Chondrocyte (in vitro differentiated cells): ENCODE measurements at places on chromosomes 5 and 9. TPM values are rescaled to one million over a fixed set of nuclear protein-coding genes. Genes with fewer than 3 reads are reported as not detected.

DNA sequence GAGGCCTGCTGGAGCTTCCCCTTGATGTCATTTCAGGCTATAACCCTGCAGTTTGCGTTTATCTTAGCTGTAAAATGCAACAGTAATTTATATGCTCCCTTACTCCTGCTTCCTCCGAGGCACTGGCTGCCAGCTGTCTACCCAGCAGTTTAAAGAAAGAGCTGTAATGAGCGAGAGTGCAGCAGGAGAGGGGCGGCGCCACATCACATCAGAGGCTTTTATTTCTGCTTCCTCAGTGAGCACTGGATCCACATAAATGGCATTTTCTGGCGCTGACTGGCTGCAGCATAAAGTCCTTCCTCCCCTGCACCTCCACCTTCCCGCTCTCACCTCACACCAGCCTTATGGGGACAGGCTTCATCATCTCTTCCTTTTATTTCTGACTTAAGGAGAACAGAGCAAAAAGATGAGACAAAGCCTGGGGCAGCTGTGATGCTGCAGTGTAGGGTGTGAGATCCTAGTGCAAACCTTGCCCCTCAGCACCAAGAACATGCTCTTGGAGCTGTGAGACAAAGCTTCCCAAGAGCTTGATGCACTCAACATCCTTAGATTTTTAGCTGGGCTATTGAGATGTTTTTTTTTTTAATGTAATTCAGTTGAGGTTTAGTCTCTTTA lies 829.6 kb upstream of the ZNF608 start:
- no peak for DNase-seq

- no peak for DNase-seq
These were observed 87.5 kb upstream of the NR5A1 start for GRCh38 chr9:124594673-124595072.

GRCh38 chr5:154701181-154701580 lies 54.0 kb upstream of the LARP1 start:
- DNase-seq = no peak

- DNase-seq = no peak
These were observed 12.9 kb upstream of the PRDM9 start for GRCh38 chr5:23494558-23494957.

- no peak for DNase-seq
These were observed 1.2 kb downstream of the PRRT1B start for GRCh38 chr9:131546336-131547084.

DNA sequence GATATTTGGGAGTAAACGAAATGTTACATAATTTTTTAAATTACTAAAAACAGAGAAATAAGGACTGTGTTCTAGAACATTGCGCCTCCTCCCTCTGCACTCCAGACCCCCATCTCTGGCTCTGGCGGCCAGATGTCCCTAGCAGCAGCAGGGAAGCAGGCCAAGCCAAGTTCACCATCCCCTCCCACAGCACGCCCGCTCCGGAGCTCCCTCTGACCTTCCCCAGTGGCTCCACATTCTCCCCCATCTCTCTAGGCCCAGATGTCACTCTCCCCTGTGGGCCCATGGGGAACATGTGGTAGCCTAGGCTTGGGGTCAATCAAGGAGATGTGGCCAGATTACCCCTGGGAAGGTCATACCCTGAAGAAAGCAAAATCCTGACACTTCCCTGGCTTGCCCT lies 6.3 kb upstream of the WNK2 start:
- no peak for DNase-seq

DNA sequence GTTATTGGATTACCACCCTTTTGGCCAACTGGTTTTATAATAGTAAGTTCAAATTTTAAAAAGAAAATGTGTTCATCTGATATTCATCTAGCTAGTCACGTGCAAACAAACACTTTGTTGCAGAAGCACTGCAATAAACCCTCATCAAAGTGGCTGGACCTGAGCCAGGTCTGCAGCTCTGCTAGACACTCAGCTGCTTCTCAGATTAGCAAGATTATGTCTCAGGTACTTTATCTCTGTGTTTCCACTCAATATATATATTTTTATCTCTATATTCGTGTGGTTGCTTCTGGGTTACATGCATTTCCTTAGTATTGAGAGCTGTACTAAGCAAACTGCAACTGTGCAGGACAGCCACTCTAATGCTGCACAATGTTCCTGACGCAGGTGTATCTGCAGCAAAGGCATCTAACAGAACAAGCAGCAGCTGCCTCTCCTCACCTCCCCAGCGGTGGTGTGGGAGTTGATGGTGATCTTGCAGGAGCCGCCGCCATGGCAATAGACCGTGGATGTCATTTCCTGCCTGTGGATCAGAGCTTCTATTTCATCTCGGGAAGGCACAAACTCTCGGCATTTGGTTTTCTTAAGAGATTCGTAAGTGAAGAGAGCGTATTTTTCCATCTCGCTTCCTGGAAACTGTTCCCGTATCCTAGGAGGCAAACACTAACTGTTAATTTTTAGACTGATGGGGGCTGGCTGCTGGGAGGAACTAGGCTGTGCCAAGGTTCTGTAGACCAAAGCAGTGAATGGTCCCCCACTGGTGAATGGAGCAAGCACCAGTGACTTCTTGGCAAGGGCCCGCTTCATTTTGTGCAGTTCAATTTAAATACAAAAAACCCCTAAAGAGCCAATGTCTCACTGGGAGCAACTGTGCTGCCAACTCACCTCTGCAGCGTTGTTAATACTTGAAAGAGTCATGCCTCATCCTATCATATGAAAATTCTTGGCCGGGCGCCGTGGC lies 56.7 kb upstream of the RETREG1 start:
- no peak for DNase-seq

GRCh38 chr5:34914671-34915138 lies 599 bp downstream of the RAD1 start:
- no peak for DNase-seq

DNA sequence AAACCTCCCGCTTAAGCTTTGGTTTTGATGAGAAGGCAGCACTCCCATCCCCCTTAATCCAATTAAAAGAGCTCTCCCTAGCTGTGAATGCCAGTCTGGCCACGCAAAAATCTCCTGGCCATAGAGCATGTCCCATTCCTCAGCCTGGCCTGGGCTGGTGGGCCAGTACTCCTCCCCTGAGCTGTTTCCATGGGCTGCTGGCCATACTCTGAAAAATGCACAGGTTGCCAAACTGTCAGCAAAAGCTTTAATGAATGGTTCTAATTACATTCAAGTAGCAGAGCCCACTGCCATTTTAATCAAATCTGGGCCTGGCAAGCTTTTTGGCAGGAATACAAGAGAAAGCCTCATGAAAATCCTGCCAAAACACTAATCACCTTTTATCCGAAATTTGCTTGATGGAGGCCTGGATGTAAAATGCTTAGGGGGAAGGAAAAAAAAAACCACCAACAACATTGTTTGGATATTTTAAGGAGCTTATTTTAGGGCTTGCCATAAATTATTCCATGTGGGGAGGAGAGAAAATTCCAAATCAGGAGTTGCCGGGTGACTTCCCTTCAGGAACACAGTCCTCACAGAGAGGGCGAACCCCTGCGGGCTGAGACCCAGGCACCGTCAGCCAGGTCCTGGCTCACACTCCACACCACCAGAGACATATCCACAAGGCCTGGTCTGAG lies 243.3 kb downstream of the SEC61B start:
- no peak for DNase-seq

DNA sequence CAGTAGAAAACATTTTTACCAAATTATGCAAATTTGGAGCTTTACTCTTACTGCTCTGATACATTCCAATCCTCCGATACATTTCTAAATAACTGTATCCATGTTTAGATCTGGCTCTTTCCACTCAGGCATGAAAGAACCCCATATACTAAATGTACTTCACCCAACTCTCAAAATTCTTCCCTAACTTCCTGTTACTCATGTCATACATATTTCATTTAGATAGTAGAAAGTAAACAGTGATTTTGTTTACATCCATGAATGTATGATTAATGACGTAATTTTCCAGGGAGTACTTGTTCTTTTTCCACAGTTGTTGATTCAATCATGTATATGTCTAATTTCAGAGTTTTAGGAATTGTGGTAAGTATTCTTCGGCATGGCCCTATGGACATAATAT lies 1426.5 kb upstream of the C9orf72 start:
- DNase-seq = no peak

DNA sequence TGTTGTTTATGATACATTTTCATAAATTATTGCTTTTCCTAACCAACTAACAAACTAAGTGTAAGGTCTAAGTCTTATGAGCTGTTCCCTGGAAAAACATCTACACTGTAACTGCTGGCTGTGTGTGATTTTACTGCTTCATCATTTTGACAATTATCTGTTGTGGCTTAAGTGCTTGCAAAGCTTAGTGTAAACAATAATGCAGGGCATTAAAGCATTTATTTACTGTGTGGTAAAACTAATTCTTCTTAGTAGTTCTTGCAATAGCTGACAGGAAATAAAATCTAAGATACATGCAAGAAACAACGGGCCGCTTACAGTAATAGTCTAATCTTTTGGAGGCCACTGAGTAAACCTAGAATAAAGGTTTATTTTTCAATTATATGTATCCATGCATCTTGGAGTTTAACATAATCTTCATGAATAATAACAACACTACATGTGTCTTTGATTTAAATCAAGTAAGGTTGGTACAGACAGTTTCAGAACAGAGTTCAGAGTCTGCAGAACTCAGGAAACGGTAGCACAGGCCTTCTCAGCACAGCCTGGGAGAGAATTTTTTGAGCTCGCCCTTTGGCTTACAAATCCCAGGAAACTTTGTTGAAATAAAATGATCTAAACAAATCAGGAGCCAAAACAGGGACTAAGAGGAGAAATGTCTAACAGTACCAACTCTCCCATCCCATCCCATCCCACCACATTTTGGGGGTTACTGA lies 473.1 kb downstream of the NR2F1-AS1 start:
- DNase-seq = no peak

GRCh38 chr5:58687079-58687478 lies 104.2 kb downstream of the RAB3C start:
- DNase-seq = no peak

- no peak for DNase-seq
These were observed 462.0 kb upstream of the CLINT1 start for GRCh38 chr5:158320934-158321333.

DNA sequence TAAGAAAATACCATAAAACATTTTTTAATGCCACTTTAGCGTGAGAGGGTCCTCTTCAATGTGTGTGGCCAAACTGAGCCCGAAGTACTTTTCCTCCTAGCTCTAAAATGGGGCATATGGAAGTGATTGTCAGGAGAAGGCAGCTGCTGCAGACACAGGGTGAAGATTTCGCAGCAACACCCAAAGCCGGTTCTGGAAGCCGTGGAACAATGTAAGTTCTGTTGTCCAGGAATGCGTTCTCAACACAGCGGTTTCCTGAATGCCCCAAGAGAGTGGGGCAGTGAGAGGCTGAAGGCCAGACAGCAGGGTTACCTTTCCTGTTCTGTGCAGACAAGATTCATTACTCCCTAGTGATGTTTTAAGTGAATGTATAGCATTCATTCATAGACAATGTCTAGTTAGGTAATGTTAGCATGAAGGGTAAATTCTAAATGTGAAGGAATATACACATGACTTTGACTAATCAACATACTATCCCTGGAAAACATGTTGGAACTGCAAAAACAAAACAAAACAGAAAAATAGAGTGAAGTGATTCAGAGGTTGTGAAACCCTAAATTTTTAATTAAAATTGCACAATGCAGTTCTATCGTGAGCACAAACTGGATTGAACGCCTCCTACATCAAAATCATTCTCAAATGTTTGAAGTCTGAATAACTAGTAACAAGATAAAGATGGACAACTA lies 197.0 kb upstream of the SEMA6A start:
- DNase-seq = no peak

DNA sequence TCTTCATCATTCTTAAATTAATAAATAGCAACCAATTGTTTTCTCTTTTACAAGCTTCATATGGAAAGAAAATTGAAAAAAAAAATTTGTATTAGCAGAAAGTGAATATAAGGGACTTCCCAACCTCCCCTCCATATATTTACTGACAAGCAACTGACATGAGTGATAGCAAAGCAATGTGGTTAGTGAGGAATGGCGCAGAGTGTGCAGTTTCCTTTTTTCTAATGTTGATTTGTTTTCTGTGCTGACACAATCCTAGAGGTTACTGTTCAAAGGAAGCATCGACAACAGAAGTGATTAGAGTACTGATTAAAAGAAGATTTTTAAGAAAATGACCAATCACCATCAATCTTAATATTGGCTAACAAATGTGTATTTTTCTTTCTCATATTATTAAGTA lies 1.7 kb upstream of the PTGER4 start:
- no peak for DNase-seq

GRCh38 chr9:97398999-97399758 lies 12.7 kb upstream of the TDRD7 start:
- DNase-seq = peak; percentile 83

- DNase-seq = no peak
These were observed 1.7 kb upstream of the IRX1 start for GRCh38 chr5:3593771-3594509.

DNA sequence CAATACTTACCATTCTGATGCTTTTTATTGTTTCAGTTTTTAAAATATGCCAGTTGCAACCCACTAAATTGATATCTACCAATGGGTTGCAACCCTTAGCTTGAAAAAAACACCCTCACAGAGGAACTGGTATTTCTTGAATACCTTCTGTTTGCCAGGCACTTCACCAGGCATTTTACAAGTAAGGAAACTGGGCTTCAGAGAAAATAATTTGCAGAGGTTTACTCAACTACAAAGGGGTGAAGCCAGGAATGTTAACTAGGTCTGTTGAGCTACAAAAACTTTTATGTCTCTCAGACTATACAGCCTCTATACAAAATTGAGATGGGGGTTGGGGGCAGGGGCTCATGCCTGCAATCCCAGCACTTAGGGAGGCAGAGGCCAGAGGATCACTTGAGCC lies 65.0 kb downstream of the STX17 start:
- no peak for DNase-seq

FAM170A gene
- not detected in 3 replicates for total RNA-seq

TMEM38B gene
- 12.1 to 15.6 TPM (median 12.6 TPM) in 3 replicates for total RNA-seq

KCNIP1 gene
- total RNA-seq = 7.7 to 12.0 TPM (median 8.7 TPM) in 3 replicates

MRNIP gene
- total RNA-seq = 13.4 to 20.0 TPM (median 16.4 TPM) in 3 replicates

BAAT gene
- 0.10 to 0.26 TPM (median 0.24 TPM) in 3 replicates for total RNA-seq

MFAP3 gene
- 38.2 to 39.4 TPM (median 39.0 TPM) in 3 replicates for total RNA-seq

PDE6A gene
- total RNA-seq = 0.07 to 0.12 TPM (median 0.08 TPM) in 3 replicates

KIAA0825 gene
- total RNA-seq = 3.4 to 8.0 TPM (median 4.1 TPM) in 3 replicates

PCDHA10 gene
- total RNA-seq = 6.7 to 21.2 TPM (median 20.5 TPM) in 3 replicates
